Midbrain (tissue), 1 donor: ENCODE measurements at places on chromosomes 5 and 9.

- DNase-seq, result no peak
Observed at GRCh38 chr9:92527832-92528521, 7.8 kb downstream of the ECM2 start.

DNA sequence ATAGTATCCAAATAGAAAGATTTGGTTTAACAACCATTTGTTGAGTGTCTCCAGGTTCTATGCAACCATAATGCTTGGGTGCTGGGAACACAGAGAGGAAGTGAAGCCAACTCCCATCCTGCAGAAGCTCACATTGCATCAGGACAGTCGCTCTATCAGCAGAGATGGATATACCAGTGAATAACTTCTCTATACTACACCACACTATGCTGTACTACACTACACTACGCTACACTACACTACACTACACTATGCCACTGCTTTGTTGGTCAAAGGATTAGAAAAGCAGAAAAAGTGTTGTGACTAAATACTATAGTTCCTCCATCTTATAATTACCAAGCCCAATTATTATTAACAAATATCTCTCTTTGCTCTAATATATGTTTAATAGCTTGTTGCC is 89.2 kb upstream of the PRRC1 start:
- DNase-seq, result no peak

DNA sequence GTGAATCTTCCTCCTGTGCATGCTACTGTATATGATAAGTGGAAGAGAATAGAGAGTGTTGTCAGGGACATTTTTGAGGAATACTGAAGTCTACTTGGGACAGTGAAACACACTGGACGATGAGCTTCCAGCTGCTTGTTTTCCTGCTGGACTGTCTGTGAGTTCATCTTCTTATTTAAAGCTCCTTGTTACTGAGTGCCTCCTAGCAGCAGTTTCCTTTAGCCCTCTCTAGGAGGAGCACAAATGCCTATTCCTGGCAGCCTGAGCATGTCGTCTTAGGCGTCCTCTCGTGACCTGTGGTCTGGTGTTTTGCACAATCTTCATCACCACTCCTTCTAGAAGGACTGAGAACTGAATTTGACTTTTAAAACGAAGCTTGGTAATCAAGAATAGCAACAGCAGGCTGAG is 43.8 kb downstream of the ANKRD33B start:
- DNase-seq, result no peak

- DNase-seq, result no peak
Observed at GRCh38 chr9:8468045-8468637, 668.6 kb upstream of the DMAC1 start.

DNA sequence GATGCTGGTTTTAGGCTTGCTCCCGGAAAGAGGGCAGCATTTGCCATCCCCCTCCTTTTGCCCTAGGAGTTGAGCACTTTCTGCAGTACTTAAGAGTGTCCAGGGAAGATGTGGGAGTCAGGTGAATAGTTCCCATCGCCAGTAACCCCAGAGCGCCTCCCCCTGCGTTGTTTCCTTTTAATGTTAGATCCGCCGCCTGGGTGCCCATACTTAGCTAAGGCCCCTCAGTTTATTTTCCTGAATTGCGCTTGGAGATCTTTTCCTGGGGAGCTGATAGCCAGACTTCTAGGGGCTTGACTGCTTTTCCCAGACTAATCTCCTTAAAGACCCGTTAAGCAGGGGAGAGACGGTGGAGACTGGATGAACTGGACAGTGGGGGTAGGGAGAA is 377 bp upstream of the PCDHAC2 start:
- DNase-seq, result no peak

- no peak for DNase-seq
Observed at GRCh38 chr9:91258451-91258850, 103.3 kb downstream of the AUH start.
